ENCODE measurements at places on chromosomes 5 and 9.

DNA sequence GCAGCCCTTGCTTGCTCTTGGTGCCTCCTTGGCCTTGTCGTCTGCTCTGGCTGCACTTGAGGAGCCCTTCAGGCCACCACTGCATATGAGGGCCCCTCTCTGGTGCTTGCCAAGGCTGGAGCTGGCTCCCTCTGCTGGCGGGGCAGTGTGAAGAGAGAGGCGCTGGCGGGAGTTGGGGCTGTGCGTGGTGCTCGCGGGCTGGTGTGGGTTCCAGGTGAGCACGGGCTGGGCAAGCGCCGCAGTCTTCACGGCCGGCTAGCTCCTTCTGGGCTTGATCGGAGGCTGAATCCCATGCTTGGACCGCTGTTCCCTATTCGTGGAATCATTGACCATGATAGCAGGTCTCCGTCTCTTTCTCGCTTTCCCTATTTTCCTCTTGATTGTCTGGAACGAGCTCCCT, 56.5 kb downstream of the XRCC4 start:
- DNase-seq: no peak

DNA sequence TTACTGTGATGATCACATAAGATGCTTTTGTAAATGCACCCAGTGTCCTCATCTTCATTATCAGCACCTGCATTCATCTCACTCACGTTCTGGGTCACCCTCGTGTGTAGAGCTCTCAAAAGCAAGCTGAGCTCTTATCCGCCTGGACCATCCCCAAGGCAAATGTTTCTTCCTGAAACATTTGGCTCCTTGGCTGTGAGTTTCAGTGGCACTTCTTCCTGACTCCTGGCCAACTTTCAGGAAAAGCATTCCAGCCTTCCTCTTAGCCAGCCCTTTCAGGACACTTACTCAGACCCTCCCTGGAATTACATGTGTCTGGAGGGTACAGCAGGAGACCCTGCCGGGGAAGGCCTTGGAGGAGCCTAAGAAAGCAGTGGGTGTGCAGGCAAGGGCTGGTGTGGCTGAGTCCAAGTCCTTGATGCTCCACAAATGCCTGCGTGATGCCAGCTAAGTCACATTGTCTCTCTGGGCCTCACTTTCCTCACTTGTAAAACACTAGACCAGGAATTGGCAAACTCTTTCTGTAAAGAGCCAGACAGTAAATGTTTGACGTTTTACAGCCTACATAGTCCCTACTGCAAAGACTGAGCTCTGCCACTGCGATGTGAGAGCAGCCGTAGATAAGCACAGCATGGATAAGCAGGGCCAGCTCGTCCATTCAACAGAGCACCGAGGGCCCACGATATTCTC, 72.1 kb downstream of the PDE6A start:
- DNase-seq: no peak

DNA sequence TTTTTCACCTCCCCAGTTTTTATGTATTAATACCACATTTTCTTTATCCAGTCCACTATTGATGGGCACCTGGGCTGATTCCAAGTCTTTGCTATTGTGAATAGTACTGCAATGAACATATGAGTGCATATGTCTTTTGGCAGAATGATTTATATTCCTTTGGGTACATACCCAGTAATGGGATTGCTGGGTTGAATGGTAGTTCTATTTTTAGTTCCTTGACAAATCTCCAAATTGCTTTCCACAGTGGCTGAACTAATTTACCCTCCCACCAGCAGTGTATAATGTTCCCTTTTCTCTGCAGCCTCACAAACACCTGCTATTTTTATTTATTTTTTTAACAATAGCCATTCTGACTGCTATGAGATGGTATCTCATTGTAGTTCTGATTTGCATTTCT, 340.2 kb downstream of the ADAMTS6 start:
- DNase-seq: peak; percentile 44

DNA sequence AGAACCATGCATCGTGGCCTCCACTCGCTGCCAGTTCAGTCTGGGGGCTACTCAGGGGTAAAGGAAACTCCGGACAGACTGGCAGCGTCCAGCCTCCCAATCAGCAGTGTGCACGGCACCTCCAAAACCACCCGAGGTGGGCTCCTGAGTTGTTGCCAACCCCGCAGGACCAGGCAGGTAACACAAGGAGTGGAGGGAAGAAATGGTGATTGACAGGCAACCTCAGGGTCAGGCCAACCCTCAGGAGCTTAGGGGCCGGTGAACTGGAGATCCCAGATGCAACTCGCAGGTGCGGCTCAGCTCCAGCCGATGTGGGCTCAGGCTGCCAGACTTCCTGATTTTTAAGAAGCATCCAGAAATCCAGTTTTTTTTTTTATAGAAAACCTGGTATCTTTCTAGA, 37.3 kb upstream of the AKNA start:
- DNase-seq: no peak

DNA sequence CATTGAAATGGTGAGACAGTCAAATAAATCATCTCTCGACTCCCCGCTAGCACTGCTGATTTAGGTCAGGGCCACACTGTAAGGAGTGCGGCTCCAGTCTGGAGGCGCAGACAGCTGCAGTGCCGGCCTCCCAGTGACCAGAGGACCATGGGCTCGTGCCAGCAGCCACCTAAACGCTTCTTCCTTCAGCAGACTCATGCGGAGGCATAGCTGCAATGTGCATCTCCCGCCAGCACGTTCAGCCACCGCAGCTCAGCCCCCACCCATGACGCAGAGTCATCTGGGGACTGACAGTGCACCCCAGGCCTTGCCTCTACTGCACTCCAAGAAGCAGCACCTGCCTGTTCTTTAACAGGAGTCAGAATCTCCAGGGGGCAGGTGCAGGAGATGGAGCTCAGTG, 13.6 kb upstream of the MAPK9 start:
- DNase-seq: no peak

GRCh38 chr9:134150557-134151214, 13.7 kb downstream of the RNU6ATAC start:
- DNase-seq: no peak

GRCh38 chr5:27130587-27130986, 92.2 kb upstream of the CDH9 start:
- peak; percentile 48 for DNase-seq

DNA sequence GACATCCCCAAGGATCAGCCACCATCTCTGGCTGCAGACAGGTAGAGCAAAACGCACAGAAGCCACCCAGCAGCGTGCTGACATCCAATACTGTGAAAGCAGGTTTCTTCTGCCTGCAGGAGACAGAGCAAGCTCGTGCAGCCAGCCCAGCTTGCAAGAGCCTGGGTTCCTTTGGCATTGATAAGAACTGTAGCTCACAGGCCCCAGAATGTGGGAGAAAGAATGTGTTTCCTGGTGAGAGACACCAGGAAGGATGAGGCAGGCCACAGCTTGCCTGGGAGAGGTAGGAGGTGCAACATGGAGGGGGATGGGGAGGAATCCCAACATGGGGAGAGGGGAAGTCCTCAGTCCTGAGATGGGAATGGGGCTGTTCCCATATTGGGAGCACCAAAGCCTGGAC, 34.0 kb upstream of the ARAP3 start:
- no peak for DNase-seq

DNA sequence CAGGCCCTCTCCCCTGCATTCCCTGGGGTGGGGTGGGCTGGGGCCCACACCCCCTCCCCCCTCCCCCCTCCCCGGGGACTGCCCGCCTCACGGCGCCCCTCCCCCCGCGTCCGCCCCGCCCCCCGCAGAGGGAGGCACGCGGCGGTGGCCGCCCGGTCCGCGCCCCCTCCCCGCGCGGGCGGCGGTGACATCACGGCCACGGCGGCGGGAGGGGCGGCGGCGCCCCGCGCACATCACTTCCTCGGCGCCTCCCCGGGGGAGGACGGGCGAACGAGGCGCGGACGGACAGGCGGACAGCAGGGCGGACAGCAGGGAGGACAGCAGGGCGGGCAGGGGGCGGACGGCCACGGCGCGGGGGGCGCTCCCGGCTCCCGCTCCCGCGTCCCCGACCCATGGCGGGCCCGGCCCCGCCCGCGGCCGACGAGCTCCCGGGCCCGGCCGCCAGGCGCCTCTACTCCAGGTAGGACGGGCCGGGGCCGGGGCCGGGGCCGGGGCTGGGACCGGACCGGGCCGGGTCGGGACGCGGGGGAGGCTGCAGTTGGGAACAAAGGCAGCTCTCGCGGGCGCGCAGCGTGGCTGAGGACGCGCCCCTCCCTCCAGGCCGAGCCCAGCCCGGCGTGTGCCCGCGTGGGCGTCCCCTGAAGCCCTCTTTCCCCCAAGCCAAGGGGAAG, at the start of gene GPSM1:
TSS of gene GPSM1 (plus strand) at position 236 of the 671 bp plus-strand sequence. CDS start at position 393, 157 bp downstream.
- DNase-seq: peak; percentile 77

GRCh38 chr5:155434267-155434666, 420.7 kb downstream of the KIF4B start:
- DNase-seq: no peak

GRCh38 chr5:72476721-72477120, 30.5 kb downstream of the ZNF366 start:
- DNase-seq: no peak

GRCh38 chr9:13942695-13943094, 371.2 kb downstream of the NFIB start:
- no peak for DNase-seq

DNA sequence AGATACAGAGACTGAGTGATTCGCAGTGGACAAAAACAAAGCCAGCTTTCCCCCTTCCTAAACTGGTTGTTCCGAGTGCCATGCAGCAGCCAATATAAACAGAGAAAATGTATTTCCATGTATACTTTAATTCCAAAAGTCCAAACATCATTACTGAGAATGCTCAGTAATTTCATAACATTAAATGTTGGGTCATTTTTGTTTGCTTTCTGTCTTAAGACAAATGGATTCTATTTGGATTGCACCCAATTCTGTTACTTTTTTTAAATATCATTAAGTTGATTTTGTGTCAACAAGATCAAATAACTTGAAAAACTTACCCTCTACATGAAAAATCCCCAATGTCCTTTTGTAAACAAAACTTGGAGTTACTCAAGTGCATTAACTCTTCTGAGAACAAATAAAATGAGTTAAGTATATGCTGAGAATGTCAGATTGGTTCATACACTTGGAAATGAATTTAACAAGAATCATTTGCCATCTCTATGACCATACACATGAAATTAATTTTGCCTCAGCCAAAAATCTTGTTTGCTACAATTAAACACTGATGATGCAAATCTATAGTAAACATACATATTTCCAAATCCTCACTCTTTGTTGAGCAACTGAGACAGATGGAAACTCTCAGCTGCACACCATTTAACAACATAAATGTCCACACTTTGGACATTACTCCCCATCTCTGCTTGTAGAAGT, 19.4 kb downstream of the LURAP1L start:
- peak; percentile 25 for DNase-seq

DNA sequence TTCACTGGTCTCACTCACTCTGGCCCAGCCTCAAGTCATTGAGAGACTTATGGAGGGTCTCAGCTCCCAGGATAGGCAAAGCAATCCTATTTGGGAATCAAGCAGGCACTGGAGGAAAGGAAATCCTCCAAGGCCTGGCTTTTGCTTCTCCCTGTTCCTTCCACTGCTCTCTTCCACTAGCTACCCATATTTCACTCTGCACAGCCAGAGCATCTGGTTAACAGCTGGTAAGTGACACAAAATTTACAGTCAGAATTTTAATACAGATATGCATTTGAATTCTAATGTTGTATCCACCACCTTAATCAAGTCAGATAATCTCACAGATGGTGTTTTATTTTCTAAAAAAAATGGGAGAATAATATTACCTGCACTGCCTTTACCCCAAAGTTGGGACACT, 868 bp upstream of the C1QTNF2 start:
- peak; percentile 35 for DNase-seq

DNA sequence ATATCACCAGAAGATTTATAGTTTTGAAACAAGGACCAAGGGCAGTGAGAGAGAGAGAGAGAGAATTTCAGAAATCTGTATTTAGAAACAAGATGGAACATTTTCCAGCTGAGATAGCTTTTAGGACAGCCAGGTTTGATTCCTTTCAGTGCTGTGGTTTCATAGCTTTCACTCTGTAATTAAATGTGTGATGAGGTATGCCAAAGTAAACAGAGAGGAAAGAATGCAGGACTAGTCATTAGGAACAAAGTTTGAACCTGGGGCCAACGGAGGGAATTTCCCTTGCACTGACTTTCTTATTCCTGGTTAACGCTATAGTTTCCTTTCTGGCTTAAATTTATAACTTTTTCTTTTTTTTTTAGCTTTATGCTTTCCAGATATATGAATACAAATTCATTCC, 10.0 kb upstream of the CCL28 start:
- peak; percentile 46 for DNase-seq

DNA sequence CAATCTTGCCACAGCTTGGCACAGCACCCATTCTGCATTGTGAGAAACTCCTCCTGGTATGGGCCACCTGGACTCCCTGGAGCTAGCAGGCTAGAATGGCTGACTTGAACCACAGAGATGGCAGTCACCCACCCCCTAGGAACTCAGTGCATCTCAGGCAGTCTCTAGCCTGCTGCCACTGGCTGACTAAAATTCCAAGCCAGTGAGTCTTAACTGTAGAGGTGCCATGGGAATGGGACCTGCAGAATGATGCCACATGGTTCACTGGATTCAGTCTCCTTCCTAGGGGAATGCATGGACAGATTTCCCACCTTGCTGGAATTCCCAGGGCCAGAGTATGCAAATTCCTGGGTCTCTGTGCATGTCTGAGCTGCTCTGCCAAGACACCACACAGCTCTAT, 382.9 kb downstream of the MAN2A1 start:
- DNase-seq: no peak

DNA sequence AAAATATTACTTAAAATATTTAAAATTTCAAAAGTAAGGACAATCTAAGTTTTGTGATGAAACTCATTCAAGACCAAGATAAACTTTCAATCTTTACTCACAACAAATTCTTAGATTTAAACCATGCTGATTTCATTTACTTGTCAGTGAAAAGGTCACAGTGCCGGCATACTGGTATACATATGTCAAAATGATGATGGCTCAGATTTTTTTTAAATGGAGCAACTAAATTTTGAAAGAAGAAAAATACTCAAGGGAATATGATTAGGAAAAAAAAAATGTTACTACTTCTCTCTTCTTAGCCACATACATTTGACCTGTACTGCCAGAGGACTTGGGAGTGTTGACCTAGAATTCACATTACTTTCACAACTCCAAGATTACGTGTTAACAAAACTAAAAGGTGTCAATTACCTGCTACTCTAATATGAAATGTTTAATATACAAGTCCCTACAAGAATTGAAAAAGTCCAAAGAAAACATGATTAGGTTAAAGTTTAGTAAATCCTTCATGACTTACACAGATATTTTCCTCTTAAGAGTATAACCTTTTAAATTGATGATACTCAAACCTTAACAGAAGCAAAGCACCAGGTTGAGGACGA, 4.6 kb downstream of the EFNA5 start:
- no peak for DNase-seq

Data from tongue (tissue), 3 donors.